Tibial artery (tissue), 4 donors: ENCODE measurements at places on chromosomes 12 and 14.

GRCh38 chr14:94918896-94919295 is 149.0 kb upstream of the GSC start:
- no peak for DNase-seq

GRCh38 chr12:111757361-111758119 is 9.2 kb upstream of the ALDH2 start:
- DNase-seq: peak; percentile 70

GRCh38 chr12:44942714-44943113 is 66.6 kb upstream of the NELL2 start:
- DNase-seq: no peak

DNA sequence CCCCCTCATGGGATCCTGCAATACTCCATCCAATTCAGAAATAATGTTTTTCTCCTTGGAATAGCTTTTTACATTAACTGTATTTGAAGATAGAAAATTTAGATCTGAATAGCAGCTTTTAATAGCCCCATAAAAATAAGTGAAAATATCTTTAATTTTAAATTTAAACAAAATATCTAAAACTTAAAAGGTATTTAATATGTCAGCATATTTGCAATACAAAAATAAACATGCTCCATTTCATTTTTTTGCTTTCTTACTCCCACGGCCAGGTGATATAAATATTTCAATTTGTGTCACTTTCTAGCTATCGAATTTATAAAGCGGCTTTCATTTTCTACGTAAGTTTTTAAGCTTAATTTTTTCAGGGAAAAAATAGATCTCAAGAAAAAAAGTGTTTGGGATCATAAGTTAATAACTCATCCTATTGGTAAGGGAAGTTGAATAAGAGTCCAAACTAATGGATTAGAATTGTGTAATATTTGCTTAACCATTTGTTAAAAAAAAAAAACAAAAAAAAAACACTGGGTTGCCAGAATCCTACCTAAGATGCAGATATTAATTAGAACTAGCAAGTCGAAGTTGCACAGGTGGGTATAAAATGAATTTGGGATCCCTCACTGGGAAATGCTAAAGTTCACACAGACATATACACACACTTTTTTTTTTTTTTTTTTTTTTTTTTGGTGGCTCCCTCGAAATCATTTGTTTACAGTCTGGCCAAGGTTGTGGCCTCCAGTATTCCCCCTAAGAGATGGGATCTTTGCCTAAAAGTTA is 47.6 kb downstream of the PPP2R5C start:
- no peak for DNase-seq

GRCh38 chr14:45298423-45299117 is 45.6 kb upstream of the MIS18BP1 start:
- no peak for DNase-seq

- DNase-seq: peak; percentile 24
Measured at GRCh38 chr12:14993537-14994266, 20.9 kb downstream of the PDE6H start.

GRCh38 chr14:81797315-81797714 is 263.7 kb upstream of the SEL1L start:
- DNase-seq: no peak

DNA sequence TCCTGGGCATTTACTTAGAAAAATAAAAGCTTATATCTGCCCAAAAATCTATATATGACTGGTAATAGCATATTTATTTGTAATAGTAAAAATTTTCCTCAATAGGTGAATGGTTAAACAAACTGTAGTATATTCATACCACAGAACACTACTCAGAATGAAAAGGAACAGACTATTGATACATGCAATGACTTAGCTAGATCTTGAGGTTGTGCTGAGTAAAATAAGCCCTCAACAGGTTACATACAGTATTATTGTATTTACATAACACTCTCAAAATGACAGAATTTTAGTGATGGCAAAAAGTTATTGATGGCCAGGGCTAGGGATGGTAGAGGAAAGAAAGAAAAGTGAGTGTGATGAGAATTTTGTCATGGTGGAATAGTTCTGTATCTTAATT is 178.4 kb downstream of the BMP4 start:
- DNase-seq: no peak

DNA sequence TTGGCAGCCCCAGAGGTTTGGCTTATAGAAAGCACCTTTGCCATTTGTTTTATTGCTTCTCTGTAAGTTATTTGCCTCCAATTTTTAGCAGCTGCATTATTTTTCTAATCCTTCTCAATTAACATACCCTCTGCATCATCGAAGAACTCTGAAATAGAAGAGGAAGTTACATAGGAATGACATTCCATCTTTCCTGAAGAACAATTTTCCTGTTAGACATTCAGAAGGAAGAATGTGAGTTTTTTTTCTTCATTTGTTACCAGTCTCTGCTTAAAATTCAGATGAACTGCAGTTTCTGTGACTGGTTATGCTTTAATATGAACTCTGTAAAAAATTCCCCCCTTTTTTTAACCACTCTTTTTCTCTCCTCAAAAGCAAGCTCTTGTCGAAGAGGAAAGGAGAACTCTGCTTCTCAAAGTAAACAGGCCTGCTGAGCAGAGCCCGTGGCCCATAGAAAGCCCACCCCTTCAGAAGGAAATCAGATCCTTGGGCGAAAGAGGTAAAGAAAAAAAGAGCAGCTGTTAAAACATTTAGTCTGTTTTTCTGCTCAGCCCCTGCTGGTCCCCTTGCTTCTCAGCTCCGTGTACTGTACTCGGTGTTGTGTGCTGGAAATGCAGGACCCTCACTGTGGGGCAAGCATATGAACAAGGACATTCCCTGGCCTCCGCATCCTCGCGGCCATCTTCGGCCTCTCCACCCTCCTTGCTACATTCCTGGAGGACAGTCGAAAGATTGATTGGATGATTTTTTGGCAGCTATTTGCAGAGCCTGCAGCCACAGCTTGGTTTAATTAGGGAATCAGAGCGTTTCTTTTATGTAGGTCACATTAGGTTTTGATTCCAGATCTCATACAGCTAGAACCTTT is 164.4 kb upstream of the LRIG3 start:
- no peak for DNase-seq

DNA sequence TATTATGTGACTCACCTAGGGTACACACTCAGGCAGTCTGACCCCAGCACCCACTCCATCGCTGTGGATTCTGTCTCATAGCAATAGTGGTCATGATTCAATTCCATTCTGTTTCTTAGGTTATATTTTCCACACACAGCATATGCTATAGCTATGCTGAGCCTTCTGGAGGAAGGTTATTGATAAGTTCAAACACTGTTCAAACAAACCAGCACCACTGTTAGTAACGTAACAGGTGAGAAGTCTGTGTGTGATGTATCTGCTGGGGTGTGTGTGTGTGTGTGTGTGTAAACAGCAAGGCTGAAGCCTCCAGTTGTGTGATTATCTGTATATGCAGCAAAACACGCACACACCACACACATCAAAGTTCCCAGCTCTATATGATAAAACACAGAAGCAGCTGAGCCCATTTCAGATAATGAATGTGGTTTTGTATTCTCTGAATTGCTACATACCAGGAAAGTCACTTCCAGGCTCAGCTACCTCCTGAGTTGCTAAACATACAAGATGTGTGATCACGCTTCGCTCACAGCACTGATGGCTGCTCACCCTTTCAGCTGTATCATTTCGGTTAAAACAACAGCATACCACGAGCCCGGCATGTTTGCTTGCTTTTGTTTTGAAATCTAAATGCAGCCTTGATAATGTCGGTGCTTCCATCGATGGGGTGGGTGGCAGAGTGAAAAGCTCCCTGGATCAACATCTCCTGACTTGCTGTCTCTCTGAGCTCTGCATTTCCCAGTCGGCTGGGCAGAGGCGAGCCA is 6.8 kb upstream of the SYNE3 start:
- DNase-seq: no peak

- DNase-seq: no peak
Measured at GRCh38 chr14:94656043-94656442, 43.9 kb downstream of the SERPINA3 start.

GRCh38 chr14:92466059-92466458 is 47.5 kb upstream of the RIN3 start:
- no peak for DNase-seq

DNA sequence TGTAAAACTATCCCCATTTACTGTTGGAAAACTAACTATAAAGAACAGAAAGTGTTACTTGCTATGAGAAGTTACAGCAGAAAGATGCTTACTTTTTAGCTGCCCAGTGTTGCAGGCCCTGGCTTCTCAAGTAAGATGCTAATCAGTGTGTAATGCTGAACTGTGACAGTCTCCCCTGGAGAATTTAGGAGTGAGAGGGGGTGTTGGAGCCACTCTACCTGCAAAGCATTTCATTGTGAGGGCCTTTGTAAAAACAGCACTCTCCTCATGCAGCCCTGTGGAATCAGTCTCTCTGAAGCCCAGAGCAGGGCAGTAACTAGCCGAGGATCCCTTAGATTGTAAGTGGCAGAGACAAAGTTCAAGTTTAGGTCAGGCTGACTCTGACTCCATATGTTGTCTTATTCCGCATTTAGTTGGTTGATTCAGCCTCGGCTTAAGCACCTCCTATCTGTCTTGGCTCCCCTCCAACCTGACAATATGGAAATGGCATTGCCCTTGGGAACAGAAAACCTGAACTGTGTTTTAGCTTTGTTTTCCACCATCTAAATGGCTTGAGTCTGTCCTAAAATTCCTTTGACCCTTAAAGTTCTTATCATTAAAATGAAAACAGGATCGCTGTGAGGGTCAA is 141.3 kb downstream of the PRKCH start:
- no peak for DNase-seq

- no peak for DNase-seq
Measured at GRCh38 chr14:52977798-52978197, 26.9 kb upstream of the FERMT2 start.

- DNase-seq: no peak
Measured at GRCh38 chr12:132631666-132632065, 13.1 kb downstream of the P2RX2 start.

DNA sequence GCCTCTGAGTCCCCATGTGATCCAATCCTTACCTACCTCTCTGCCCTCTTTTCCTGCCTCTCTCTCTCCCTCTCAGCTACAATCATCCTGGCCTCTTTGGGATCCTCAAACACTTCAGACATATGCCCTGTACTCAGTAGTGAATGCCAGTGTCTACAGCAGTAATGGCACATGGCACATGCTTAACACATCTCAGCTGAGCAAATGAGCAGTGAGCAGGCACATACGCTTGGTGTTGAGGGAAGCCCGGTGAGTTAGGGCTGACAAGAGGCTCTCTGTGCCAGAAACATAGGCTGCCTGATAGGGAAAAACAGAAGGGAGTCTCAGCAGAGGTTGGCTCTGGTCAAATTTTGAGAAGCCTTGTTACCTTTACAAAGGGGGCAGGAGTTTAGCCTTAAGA is 409.1 kb downstream of the TMEM132D start:
- DNase-seq: no peak

DNA sequence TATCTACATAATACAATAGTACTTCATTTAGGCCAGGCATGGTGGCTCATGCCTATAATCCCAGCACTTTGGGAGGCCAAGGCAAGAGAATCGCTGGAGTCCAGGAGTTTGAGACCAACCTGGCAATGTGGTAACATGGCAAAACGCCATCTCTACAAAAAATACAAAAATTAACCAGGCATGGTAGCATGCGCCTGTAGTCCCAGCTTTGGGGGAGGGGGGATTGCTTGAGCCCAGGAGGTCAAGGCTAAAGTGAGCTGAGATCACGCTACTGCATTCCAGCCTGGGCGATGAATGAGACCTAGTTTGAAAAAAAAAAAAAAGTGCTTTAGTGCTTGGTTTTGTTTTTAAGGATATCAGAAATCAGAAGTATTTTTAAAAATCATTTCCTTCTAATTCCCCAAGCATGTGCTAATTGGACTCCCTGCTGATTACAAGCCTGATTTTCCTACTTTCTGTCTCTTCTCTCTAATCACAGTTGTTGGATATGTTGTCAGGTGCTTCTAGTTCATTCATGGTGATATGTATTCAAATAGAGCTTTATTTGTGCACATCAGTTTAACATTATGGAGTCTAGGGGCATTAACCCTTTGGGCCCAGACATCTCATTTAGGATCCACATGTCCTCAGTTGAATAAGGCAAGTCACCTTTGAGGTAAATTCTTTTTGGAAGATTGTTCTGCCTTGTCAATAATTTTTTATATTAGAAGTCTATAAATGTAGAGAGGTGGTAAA is 7.0 kb upstream of the KRAS start:
- DNase-seq: no peak

DNA sequence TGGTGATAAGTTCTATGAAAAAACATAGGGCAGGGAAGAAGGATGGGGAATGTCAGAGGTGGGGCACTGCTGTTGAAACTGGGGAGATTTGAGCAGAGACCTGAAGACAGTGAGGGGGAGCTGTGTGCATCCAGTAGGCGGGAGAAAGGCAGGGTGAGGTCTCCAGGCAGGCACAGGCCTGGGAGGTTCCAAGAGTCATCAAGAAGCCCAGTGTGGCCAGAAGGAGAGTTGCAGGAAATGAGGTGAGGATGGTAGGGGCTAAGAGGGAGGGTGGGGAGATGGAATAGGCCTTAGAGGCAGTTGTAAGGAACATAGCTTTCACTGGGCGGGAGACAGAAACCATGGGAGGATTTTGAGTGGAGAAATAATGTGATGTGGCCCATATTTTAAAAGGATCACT is 341.8 kb downstream of the GLT1D1 start:
- DNase-seq: no peak

DNA sequence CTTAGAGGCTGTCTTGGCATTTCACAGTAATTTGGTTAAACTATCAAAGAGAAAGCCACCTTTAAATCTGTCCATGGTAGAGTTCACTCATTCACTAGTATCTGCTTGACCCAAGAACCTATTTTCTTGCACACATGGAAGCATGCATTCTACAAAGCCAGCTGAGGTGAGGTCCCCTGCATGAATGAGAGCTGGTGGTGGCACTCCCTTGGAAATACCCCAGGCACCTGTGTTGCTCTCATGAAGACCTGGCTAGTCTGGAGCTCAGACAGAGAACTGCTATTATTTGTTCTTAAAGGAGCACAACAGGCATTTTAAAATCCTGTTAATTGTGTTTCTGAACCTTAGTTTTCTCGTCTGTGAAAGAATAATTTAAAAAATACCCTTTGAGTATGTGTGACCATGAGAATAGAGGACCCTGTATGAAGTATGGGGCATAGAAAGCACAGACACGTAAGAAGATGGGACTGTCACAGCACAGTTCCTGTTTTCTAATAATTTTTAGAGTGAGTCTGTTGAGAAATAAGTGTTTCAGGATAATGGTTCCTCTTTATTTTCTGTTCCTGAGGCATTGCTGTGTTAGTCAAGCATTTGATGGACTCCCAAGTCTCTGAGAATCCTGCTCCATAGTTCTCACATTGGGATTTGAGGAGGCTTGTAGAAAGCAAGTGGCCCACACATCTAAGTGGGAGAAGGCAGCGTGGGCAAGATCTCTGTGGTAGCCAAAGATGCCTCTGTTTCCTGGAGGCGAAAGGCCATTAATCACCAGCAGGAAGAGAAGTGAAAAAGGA is 10.9 kb downstream of the RGS6 start:
- DNase-seq: no peak

GRCh38 chr14:93059917-93060545 is 55.7 kb downstream of the ITPK1 start:
- DNase-seq: no peak
